ENCODE measurements at places on chromosomes 12 and 14.

DNA sequence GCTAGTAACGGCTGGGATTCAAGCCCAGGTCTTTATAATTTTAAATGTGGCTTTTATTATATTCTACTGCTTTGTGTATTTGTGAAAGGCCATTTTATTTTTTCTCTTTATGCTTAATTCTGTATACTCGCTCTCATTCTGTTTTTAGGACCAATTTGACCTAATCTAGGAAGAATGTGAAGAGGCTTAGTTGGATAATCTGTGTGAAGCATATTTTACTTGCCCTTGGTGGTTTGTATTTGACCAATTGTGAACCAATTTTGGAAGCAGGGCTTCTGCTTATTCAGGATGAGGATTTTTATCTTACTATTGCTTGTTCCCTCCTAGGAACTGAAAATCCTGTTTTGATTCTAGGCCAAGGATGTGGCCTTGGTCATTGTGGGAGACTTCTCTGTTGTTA, 113.1 kb downstream of the TTC6 start:
- no peak for DNase-seq

- no peak for DNase-seq
Observed at GRCh38 chr14:70891737-70892136, 15.5 kb upstream of the PCNX1 start.

GRCh38 chr12:11580125-11580751, 69.2 kb upstream of the ETV6 start:
- no peak for DNase-seq

DNA sequence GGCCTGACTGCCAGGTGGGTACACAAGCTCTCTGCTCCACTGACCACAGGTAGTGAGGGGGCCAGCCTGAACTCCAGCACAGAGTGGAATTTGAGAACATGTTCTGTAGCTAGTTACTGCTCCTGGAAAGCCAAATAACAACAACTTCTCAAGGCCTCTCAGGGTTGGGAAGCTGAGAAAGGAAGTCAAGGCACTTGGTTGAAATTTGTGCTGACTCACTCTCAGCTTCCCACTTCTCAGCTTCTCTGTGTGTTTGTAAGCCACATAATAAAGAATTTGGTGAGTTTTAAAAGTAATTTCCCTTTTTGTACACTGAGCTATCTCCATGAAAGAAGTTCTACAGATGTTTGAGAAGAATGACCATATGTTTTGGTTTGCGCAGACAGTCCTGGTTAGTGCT, 234.9 kb downstream of the KTN1 start:
- DNase-seq = no peak

DNA sequence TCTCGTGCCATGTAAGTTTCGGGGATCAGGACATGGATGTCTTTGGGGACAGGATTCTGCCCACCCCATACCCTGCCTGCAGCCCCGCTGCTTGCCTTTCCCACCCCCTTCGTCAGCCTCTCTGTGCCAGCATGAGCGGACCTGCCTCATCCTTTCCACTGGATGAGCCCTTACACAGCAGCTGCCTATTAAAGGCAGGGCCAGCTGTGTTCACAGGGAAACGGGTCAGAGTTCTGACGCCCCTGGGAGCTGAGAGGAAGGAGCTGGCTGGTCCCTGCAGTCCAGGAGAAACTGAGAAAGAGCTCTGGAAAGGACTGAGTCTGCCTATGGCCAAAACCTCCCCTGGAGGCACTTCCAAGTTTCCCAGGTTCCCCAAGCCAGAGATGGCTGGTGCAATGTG, 83.5 kb upstream of the NCOR2 start:
- no peak for DNase-seq

GRCh38 chr12:537772-538171, 78.0 kb downstream of the B4GALNT3 start:
- DNase-seq = no peak

- DNase-seq = no peak
Observed at GRCh38 chr14:90837355-90837754, 21.1 kb upstream of the TTC7B start.

DNA sequence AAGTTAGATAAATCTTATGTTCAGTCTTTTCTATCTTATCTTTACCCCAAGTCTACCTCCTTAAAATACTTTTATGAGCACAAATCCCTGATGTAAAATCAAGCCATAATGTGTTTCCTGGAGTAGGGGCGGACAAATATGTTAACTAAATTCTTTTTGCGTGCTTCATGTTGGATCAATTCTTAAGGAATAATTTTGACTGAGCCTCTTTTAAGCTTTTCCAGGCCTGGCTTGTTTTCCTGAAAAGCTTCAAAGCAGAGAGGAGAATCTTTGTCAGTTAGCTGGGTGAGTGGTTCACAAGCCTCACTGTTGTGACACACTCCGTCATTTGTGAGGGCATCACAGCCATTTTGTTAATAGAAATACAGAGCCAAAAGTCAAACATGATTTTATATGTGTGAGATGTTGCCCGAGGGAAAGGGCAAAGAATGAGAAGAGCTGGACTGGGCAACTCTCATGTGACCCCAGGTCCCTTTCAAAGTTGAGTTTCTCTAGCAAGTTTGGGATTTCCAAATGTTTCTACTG, 468.9 kb downstream of the RGS6 start:
- DNase-seq = no peak

DNA sequence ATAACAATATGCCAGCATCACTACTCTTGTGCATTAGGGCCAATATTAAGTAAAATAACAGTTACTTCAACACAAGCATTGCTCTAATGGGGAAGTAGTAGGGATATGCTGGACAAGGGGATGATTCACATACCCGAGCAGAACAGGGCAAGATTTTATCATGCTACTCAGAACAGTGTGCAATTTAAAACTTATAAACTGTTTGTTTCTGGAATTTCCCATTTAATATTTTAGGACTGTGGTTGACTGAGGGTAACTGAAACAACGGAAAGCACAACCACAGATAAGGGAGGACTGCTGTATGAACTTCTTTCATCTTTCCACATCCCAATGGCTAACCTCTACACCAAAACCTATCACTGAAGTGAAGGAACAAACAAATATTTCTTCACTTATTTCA, 36.8 kb downstream of the SARNP start:
- DNase-seq = no peak

GRCh38 chr14:93972618-93973205, 3.7 kb downstream of the ASB2 start:
- no peak for DNase-seq

GRCh38 chr14:94066089-94066676, 14.8 kb downstream of the DDX24 start:
- DNase-seq = no peak

GRCh38 chr14:45587142-45587541, 334.1 kb upstream of the MIS18BP1 start:
- DNase-seq = no peak

DNA sequence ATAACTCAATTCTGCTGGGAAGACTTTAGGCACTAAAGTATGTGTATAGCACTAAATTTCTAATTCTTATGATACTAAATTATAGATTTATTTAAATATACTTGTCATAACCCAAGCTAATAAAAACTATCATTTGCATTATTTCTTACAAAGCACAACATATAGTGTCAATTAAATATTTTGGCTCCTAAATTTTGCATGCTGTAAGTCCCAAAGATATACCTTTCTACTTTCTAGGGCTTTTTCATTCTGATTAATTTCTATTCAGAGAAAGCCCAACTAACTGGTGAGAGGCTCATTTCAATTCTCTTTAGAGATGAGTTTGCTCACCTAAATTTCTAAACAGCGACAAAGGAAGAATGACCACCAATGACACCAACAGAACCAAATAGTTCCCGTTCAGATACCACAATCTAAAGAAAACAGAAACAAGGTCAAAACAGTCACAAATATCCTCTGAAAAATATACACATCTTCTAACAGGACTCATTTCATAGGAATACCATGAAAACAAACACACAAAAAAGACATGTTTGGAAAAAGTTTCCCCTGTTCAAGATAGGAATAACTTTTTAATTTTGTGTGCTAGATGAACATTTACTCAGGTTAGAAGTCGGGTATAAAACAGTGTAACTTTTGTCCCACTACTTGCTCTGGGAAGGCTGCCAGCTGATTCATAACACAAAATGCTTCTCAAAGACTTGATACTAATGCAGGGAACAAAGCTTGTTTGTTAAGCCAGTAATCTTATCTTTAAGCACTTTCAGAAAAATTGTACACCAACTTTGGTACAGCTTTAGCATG, 7.6 kb downstream of the SLC38A2 start:
- DNase-seq = no peak

- DNase-seq = no peak
Observed at GRCh38 chr12:81450920-81451739, 308.0 kb downstream of the PPFIA2 start.

- no peak for DNase-seq
Observed at GRCh38 chr14:41875116-41875515, 268.4 kb downstream of the LRFN5 start.

- no peak for DNase-seq
Observed at GRCh38 chr14:24866067-24866639, 183.8 kb downstream of the STXBP6 start.

DNA sequence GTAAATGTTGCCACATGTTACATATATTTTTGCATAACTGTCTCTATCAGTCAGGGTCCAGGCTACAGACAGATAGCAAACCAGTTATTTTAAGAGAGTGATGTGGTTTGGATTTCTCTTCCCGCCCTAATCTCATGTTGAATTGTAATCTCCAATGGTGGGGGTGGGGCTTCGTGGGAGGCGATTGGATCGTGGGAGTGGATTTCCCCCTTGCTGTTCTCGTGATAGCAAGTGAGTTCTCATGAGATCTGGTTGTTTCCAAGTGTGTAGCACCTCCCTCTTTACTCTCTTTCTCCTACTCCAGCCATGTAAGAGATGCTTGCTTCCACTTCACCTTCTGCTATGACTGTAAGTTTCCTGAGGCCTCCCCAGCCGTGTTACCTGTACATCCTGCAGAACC, 704.2 kb upstream of the TBX3 start:
- no peak for DNase-seq

DNA sequence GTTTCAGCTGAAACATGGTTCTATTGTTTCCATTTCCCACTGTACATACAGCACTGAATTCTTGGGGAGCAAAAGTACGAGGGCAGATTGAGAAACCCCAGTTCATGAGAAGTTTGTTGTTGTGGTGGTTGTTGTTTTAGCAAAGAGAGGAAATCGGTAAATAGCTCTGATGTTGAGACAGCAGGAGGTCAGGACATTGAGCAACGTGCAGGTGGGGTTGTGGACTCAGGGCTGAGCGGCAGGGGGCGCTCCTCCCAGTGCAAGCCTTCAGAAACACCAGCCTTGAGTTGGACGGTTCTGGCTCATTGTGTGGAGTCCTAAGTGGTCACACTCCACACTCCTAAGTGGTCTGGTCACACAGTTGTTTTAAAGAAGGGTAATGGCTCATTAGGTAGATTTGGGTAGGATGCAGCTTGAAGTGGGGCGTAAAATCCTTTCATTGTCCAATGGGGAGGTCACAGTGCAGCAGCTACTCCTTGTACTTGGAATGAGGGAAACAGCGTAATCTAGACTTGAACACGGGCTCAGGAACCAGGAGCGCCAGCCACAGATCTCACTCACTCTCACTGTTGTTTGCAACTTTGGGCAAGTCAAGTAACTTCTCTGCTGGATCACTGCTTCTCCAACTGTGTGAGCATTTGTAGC, 14.5 kb upstream of the PWP1 start:
- DNase-seq = no peak

GRCh38 chr14:104282332-104283196, 144.2 kb downstream of the KIF26A start:
- DNase-seq = no peak

DNA sequence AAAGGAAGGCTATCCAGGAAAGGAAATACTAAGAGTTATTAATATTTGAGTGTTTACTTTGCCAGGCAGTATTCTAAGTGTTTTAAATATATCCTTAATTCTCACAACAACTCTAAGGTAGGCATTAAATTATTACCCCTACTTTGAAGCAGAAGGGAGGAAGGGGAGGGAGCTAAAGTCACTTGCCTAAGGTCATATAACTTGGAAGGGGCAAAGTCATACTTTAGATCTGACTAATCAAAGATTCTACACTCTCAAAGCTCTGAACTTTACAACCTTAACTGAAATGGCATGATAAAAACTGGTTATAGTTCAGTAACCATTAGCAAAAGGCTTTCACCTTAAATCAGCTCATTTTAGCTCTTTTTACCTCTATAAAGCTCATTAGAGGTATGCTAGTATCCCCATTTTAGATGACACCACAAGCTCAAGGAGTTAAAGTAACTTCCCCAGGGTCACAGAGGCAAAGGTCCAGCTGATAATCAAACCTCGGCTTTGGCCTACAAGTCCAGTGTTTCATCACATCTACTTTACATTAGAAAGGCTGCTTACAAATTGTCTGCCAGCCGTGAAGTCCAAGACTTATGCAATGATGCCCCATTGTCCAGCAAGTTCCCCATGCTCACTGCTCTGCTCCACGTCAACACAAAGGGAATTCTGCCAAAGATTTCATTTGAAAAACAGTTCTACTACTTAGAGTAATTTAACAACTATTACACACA, 223.9 kb downstream of the MED13L start:
- no peak for DNase-seq

DNA sequence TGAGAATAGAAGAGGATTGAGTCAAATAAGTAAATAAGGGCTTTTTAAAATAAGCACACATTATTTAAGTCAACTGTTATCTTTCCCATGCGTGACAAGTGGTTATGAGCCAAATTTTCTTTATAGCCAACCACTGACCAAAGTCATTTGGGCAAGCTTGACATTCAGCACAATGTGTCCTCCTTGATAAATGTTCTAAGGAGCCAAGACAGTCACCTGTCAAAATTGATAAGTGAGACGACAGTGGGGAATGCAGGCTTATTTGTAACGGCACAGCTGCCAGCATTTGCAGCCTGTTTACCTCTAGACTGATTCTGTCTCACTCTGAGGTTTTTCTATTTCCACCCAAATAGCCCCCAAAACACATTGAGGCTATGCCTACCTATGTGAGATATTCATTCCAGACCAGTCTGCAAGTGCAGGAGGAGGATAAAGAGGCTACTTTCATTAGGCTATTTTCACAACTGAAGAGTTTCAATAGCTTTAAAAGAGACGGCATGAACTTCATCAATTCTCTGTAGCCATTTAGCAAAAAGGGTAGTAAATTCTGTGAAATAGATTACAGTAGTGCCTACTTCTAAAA, 339.5 kb downstream of the PDZRN4 start:
- no peak for DNase-seq
